ENCODE measurements at places on chromosomes 3 and 15. TPM values are rescaled to one million over a fixed set of nuclear protein-coding genes. Genes with fewer than 3 reads are reported as not detected.

The DISP2 gene
- total RNA-seq: not detected

The CLDN16 gene
- total RNA-seq: not detected

The B3GALNT1 gene
- total RNA-seq: not detected

The CIB2 gene
- 1.3 TPM for total RNA-seq

The GHSR gene
- 0.37 TPM for total RNA-seq

The NANOGP8 gene
- total RNA-seq: not detected

The RARRES1 gene
- 12.1 TPM for total RNA-seq

The GOLGA8G gene
- total RNA-seq: not detected

The HPS3 gene
- 11.2 TPM for total RNA-seq

The WDR72 gene
- total RNA-seq: not detected

The MST1R gene
- total RNA-seq: 94.3 TPM

The CLSTN2 gene
- 1.8 TPM for total RNA-seq

The MAN2C1 gene
- total RNA-seq: 629 TPM

The LAMB2 gene
- total RNA-seq: 554 TPM

The PRR23E gene
- total RNA-seq: not detected

The LRRC58 gene
- total RNA-seq: 17.4 TPM

The APOD gene
- total RNA-seq: 223 TPM

The GOLGA6L10 gene
- total RNA-seq: 11.6 TPM

Measured in stomach (tissue), 19 donors.